ENCODE measurements at places on chromosomes 11 and 22. TPM values are rescaled to one million over a fixed set of nuclear protein-coding genes. Genes with fewer than 3 reads are reported as not detected.

DNA sequence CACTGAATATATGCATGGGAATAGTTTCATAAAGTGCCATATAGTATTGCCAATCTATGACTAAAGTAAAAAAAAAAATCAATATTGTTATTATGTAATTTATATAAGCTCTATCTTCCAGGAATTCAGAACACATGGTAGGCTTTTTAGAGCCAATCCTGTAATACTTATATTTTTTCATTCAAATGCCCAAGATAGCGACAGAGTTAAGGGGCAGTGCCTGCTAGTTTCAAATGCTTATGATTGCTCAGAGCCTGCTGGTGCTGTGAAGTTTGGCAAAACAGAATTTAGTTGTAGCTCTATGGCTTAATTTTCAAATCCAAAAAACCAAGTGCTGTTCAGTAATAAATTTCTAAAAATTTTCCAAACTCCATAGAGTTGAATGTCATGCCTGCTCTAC is 39.0 kb upstream of the BLID start:
- DNase-seq = no peak

- no peak for DNase-seq
These were observed 10.1 kb downstream of the MTFP1 start for GRCh38 chr22:30435674-30436126.

DNA sequence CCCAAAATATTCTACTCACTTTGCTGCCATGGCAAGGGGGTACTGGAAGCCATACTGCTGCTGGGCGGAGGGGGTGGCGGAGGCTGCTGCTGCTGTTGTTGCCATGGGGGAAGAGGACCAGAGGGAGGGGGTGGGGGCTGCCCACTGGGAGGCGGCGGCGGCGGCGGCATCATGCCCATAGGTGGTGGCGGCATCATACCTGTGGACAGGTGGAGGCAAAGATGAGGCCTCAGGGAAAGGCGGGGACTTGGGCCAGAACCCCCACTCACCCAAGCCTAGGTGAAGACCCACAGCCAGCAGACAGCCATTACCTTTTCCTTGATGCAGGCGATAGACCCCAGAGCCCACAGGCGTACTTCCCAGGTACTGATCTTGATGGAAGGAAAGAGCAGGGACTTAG is 7.1 kb upstream of the PYGM start:
- no peak for DNase-seq

GRCh38 chr11:93444617-93445073 is 98.5 kb downstream of the SMCO4 start:
- no peak for DNase-seq

GRCh38 chr11:1946812-1947484 is at the start of gene MRPL23:
Gene MRPL23, plus strand, starts transcription at chr11:1947332. Its CDS starts 31 bp downstream, at chr11:1947363.
- DNase-seq = no peak

DNA sequence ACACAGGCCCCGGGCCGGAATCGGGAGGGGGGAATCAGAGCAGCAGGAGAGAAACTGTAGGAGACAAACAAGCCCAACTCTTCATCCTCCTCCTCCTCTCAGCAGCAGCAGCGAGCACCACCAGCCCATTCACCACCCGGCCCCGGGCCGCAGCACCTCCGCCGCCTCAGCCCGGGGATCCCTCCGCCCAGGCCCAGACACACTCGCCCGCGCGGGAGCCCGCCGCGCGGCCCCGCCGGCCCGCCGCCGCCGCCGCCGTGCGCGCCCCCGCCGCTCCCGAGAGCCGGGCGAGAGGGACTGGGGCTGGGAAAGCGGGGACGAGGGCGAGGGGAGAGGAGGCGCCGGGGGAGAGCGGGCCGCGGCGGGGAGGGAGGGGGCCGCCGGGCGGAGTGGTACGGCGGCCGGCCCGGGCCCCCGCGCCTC is at the start of gene PHF21A:
PHF21A (minus strand) TSS at position 154 of the 423 bp plus-strand sequence. CDS start 37,235 bp downstream, outside the sequence.
- DNase-seq = peak; percentile 98

GRCh38 chr11:82883853-82884252 is 16.4 kb downstream of the PRCP start:
- DNase-seq = peak; percentile 8

DNA sequence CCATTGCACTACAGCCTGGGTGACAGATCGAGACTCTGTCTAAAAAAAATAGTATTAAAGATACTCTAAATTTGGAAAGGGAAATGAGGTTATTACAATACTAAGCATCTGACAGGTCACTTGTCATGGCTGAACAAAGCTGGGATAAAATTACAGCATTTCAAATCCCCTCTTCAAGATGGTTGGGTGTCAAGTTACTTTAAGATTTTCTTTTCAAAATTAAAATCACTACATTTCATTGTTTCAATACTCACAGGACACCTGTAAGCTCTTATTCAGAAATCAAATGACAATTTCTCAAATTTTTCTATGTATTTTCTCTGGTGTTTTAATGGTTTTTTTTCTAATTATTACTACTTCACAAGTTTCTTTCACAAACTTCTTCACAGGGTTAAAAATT is 5.7 kb downstream of the TAF1D start:
- DNase-seq = no peak

DNA sequence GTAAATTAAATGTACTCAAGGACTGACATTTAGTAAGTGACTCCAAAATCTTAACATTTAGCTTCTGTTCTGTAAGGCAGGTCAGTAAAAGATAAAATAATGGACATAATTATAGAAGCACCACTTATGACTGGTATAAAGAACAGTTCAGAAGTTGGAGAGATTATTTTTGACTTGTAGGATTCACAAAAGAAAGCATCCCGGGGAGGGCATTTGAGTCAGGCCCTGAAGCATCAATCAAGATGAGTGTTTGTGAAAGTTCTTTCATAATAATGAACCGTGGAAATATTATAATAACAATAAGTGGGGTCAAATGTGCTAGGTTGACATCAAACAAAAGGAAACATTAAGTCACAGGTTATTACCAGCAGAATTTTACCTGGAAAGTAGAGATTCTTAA is 201.9 kb downstream of the DDX10 start:
- DNase-seq = no peak

- DNase-seq = peak; percentile 93
These were observed 10.5 kb upstream of the CHRM1 start for GRCh38 chr11:62931499-62932278.

Gene P2RX3
- not detected for total RNA-seq

Gene LARGE2
- total RNA-seq = not detected

Gene OVOL1
- total RNA-seq = not detected
